ENCODE measurements at places on chromosomes 5 and 9. TPM values are rescaled to one million over a fixed set of nuclear protein-coding genes. Genes with fewer than 3 reads are reported as not detected.

Gene HMHB1
- not detected for total RNA-seq

Gene IFNA13
- not detected for total RNA-seq

DNA sequence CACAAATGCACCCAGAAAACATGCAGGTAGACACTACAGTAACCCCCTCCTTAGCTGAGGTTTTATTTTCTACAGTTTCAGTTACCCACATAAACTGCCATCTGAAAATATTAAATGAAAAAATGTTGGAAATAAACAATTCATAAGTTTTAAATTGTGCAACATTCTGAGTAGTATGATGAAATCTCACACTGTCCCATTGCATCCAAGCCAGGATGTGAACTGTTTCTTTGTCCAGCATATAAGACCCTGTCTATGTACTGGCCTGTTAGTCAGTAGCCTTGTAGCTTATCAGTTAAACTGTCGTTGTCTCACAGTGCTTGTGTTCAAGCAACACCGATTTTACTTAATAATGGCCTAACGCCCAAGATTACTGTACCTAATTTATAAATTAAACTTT lies 630.5 kb downstream of the ANXA1 start:
- DNase-seq: peak; percentile 7

Gene SLIT3
- total RNA-seq: under 0.01 TPM

- no peak for DNase-seq
Observed at GRCh38 chr5:37857696-37858095, 17.9 kb upstream of the GDNF start.

Gene ARID3C
- total RNA-seq: 0.45 TPM

Gene HAVCR1
- not detected for total RNA-seq

DNA sequence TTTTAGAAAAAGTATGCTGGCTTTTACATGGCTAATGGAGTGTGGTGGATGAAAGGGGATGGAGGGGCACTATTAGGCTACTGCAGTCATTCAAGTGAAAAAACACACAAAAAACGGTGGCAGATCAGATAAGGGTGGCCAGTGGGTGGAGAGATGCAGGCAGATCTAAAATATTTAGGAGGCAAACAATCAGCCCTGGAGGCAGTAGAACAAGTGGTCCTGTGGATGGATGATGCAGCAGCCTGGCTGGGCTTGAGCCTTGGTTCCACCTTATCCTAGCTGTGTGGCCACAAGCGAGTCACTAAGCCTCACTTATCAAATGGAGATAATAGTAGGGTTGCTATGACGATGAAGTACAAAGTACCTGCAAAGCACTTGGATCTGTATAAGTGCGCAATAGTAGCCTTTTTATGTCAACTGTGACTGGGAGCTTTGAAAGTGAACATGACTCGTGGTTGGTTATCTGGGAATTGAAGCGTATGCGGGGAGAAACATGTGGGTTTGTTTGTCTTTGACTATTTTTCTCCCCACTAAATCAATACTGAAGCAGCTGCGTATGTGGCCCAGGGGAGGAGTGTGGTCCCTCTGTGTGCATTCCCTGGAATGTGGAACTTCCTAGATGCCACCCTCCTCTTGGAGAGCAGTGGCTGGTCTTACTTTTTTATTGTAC lies 20.2 kb downstream of the NSG2 start:
- DNase-seq: no peak

DNA sequence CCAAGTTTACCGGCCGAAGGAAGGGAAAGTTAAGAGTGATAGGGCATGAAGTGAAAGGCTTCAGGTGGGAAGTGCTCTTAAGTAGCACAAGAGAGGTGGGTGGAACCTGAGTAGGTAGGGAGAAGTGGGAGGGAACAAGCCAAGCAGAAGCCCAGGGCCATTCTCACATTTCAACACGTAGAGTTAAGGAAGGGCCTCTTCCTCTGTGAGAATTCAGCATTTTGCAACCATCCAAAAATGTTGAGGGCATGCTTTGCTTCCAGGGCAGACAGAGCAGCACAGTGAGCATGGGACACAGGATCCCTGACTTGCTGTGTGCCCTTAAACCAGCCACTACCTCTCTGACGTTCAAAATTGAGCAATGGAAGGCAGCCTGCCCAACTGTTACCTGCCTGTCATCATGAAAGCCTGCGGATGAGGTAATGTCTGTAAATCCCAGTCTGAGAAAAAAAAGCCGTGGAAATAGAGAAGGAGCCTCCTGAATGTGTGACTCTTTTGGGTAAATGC lies 3.3 kb downstream of the CYFIP2 start:
- DNase-seq: no peak

DNA sequence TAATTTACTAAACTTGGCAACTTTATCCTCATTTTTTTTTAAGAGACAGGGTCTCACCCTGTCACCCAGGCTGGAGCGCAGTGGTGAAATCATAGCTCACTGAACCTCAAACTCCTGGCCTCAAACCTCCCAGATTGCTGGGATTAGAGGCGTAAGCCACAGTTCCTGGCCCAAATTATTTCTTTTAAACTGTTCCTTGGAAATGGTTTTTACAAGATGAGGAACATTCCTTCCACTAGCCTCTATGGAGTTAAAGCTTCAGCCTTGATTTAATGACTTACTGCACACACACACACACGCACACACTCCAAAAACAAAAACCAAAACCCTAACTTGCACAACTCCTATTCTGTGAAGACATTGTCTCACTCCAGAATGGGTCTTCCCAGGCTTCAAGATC lies 77.2 kb upstream of the TARS1 start:
- no peak for DNase-seq

DNA sequence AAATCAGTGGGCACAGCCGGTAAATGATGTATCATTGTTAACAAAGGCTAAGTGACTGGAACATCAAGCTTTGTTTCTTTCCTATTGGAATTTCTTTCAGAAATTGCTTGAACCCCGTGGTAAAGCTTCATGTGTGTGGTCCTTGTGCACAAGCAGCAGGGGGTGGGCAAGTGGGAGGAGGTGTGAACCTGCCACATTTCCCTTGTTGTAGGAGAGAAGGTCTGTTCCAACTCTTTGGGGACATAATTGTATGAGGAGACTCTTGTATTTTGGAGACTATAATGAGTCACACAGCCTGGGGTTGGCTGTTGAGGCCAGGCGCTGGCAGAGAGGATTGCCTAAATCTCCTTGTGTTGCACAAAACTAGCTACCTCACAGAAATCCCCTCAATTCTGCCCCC lies 620.5 kb downstream of the IRX1 start:
- no peak for DNase-seq

Data from LHCN-M2 (cell line).